ENCODE measurements at places on chromosomes 6 and 20.

- DNase-seq: no peak
Measured at GRCh38 chr20:47606983-47607613, 105.4 kb downstream of the NCOA3 start.

GRCh38 chr6:43980004-43980795 lies 147.1 kb downstream of the MRPL14 start:
- no peak for DNase-seq

- DNase-seq: no peak
Measured at GRCh38 chr6:82035526-82035925, 212.0 kb downstream of the IBTK start.

DNA sequence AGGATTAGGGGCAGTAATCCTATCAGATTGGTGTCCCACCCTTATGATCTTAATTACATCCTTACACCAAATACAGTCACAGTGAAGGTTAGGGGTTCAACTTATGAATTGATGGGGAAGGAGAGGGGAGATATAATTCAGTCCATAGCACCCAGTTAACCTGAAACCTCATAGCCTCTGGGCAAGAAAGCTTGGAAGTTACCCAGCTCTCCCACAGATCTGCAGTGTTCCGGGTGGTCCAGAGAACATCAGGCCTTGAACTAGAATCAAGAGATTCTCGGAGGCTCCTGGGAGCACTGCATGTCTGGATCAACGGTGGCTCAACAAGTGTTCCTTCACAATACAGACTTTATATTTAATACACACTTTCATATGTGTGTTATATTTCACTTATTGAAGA lies 392.6 kb upstream of the MARCKS start:
- no peak for DNase-seq

DNA sequence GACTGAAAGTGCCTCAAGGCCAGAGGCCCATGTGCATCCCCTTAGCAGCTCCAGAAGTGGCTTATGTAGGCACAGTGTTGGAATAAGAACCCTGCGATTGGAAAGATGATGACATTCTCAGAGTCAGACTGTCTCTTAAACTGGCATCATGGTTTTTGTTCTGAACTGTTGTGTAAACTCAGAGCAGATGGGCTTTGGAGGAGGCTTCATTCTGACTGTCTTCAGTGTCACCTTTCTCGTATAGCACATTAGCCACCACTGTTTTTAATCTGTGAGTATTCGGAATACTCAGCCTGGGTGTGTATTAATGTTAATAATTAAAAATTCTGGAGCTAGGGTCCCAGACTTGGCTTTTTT lies 140.9 kb downstream of the JARID2 start:
- no peak for DNase-seq

DNA sequence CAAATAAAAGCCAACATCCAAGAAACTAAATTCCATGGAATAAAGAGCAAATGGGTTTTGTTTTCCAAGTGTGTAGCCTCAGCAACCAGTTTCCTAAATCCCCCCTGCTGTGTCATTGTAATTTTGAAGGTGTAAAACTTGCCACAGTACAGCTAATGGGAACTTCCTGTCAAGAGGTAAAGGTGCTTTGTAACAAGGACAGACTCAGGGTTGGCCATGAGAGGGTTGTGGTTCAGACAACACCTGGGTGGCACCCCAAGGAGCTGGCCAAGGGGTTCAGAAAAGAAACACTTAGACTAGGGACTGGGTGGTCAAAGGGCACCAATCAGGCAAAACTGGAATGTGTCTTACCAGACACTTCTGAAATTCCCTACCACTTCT lies 52.4 kb upstream of the LYRM2 start:
- DNase-seq: no peak

- no peak for DNase-seq
Measured at GRCh38 chr6:113352831-113353230, 504.3 kb upstream of the MARCKS start.

- DNase-seq: no peak
Measured at GRCh38 chr20:17495826-17496225, 35.4 kb downstream of the BFSP1 start.

All from stimulated activated CD8-positive, alpha-beta memory T cell treated with anti-CD3 and anti-CD28 coated beads, Interleukin-7, amount 100 ng/mL, for 1 hour (primary cell).